ENCODE measurements at places on chromosomes 3 and 15.

DNA sequence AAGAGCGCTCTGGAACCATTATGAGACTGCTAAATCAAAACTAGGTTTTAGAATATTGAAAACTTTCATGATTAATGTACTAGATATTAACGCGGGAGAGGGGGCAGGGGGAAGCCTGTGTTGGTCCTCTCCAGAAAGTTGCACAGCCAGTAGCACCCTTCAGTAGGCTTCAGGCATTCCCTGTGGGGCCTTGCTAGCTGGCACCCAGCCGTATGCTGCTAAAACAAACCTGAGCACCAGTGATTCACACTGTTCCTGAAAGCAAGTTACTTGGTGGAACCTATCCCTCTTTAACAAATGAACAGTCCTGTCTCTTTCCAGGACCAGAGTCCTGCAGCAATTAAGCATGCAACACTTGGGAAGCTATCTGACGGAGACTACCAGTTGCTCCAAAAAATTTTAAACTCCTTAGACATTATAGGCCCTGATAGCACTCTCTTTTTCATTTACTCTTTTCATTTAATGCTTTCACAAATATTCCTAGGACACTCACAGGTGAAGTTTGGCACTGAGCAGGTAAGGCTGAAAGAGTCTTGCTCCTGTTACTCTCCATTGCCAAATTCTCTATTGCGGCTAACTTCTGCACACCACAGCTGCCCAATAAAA, 1.2 kb upstream of the ATRIP start:
- no peak for DNase-seq

DNA sequence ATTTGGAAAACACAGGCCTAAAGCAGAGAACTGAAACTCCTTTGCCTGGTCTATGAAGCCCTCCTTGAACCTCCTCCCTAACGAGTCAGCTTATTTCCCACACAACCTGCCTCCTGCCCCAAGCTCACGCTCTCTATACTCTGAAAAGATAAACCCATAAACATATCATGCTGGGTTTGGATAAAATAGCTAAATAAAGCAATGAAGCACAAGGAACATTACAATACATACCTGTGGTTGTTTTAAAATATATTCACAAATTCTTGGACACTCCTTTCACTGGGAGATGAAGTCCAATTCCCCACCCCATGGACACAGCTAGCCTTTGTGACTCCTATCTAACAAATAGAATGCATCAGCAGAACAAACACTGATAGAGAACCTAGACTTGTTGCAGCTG, 98.2 kb downstream of the PLCH1 start:
- DNase-seq, result no peak

- no peak for DNase-seq
These were observed 103.0 kb downstream of the ISL2 start for GRCh38 chr15:76439542-76439941.

GRCh38 chr15:80695911-80696661, 976 bp downstream of the ABHD17C start:
- DNase-seq, result no peak

- DNase-seq, result no peak
These were observed 22.0 kb downstream of the GPR15 start for GRCh38 chr3:98553753-98554152.

DNA sequence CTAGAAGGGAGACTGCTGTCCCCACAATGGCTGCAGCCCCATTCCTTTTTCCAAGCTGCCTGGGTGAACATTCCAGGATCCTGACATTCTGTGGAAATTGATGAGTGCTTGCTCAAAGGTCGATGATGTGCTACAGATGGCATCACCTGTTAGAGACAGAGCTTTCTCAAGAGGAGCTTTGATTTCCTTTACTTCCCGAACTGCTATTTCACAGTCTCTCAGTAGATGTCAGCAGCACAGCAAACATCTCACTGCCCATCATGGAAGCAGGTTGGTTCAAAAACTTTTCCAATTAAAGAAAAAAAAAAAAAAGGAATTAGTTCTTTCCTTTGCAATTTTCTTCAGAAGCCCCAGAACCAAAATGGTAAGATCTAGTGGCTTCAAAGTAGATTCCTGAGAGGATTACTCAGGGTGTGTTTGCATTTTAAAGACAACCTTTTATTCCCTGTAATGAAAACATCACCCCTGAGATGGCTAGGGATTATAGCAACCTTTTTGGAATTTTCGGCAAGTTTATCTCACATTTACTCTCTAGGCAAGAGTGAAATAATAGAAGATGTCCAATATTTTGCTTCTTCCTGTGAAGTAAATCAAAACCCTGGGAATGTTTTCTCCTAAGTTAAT, 44.8 kb downstream of the POLR2M start:
- DNase-seq, result peak; percentile 64

DNA sequence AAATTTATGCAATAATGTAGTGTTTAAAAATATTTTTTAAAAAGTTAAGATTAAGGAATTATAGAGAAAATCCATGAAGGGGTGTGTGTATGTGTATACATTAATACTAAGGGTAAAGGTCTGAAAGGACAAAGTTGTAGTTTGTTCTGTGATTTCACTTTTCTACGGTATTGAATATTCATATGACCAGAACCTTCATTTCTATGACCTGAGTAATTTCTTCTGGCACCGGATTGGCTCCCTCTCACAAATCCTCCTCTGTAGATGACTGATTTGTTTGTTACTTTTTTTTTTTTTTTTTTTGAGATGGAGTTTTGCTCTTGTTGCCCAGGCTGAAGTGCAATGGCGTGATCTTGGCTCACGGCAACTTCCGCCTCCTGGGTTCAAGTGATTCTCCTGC, 20.9 kb downstream of the GMPS start:
- DNase-seq, result no peak

DNA sequence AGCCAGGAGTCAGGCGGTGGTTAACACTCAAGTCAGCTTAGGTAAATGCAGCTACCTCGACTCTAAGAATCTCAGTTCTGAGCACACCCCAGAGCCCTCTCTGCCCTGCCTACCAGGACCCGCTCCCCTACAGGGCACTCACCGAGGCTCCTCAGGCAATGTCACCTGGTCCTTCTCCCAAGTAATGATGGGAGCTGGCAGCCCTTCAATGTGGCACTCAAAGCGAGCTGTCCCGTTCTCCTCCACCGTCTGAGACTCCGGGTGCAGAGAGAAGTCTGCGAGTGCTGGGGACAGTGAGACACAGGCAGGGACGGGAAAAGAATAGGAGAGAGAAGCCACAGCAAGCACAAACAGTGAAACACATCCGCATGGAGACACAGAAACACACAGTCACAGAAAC, 12.7 kb downstream of the IGDCC4 start:
- DNase-seq, result no peak

DNA sequence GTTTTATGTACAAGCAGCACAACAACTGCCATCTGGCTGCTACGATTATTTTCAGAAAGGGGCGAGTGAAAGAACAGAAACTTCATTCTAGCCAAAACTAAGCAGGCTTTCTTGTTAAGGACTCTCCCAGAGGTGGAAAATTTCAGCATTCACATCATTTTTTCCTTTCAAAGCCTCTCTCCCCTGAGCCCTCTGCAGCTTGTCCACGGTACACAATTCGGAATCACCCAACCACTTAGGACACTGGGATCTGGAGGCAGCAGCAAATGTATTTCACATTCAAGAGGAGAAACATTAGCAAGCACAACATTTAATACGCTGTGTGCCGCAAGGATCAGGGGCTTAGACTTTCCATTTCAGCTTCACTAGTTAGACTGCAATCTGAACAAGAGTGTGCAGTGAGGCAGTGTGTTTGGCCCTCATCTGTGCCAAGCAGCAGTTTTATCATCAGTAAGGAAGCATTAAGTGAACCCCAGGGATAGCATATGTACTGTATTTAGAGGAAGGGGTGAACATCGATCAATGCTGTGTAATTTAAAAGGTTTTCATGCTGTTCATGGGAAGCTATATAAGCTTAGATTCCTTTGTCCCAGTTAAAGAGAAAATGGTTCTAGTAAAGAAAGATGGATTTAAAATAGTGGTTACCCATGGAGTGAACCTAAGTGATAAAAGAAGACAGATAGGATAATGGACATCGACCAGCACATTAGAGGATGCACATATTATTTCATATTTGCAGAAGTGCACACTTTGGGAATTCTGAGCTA, 504.9 kb downstream of the TBL1XR1 start:
- DNase-seq, result no peak

DNA sequence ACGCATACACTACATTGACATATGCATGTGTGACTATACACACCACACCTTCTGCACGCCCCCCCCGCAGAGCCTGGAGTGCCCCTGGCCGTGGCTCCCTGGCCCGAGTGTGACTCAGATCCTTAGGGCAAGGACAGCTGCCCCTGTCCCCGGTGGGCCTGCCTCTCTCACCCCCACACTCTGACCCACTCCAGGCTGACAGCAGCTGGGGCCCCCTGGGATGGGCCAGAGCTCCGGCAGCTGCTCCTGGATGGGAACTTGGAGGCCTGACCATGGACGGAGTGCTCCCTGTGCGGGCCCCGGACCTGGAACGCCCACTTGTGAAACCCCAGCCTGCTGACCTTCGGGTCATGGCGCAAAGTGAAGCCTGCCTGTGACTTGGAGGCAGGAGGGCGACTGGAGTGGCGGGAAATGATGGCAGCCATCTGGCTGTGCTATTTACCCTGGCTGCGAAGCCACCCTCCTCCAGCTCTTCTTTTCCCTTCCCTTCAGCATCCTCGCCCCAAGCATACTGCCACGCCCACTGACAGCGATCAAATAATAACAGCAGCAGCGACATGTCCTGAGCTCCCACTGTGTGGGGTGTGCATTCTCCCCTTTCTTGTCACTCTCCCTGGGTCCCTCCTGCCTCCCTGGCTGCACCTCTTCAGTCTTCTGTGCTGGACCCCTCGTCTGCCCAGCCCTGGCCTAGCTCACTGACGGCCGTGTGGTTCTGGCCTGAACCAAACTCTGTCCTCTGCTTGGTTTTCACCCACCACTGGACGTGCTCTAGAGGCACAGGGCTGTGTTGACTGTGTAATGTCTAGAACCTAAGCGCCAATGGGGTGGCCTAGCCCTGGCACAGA, 90.7 kb upstream of the MEF2A start:
- no peak for DNase-seq

- no peak for DNase-seq
These were observed 42.1 kb downstream of the VGLL3 start for GRCh38 chr3:86948822-86949221.

GRCh38 chr15:49225572-49226281, 55.7 kb downstream of the GALK2 start:
- DNase-seq, result no peak

GRCh38 chr3:148735597-148735996, 37.9 kb downstream of the AGTR1 start:
- DNase-seq, result no peak

DNA sequence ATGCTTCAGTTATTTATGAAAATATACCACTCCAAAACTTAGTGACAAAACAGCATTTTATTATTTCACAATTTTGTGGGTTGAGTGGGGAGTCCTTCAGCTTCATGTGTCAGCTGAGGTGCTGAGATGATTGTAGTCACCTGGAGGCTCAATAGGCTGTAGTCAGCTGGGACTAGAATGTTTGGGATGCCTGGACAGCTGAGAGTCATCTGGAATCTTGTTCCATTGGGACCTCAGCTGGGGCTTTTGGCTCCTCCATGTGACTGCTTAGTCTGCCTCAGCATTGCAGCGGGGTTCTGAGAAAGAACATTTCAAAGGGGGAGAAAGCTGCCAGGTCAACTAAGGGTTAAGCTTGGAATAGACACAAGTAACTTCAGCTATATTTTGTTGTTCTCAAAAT, 13.4 kb downstream of the STT3B start:
- DNase-seq, result no peak

DNA sequence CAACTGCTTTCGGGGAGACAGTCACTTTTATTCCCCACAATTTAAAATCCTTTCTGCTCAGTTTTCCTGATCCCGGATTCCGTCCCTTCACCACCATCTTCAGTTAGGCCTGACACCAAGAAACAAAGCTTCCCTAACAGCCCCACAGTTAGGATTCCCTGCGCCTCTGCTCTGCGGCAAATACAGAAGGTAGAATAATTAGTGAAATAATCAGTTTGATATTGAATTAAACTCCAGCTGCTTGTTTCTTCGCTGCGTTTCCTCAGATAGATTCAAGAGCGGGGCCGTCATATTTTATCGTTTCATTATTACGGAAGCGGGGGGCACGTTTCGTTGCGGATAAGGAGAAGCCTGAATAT, 1.3 kb upstream of the EOMES start:
- DNase-seq, result no peak

DNA sequence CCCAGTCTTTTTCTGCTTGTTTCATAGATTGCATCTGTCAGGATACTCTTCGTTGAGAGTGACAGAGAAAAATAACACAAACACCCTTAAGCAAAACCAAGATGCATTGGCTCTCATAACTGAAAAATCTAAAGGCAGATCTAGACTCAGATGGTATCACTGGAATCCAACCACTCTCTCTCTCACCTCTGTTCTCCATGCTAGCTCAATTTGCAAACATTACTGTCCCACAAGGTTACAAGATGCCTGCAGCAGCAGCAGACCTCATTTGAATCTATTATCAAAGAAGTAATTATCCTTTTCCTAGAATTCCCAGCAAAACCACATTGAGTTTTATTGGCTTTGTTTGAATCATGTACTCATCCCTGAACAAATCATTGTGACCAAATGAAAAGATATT, 19.1 kb upstream of the PCOLCE2 start:
- DNase-seq, result no peak

DNA sequence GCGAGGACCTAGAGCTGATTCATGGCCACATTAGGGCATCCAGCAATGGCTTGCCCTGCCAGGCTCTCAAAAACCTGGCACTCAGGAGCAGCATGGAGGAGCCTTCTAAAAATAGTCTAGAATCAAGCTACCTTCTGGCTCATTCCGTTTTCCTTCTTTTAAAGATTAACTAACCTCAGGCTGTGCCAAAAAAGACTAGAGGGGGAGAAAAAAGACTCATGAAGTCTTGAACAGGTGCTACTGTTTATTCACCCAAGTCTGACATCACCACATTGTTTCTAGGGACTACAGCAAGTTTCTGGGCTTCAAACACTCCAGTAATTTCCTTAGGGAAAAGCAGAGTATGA, 125.8 kb downstream of the TNIK start:
- no peak for DNase-seq

- no peak for DNase-seq
These were observed 14.2 kb upstream of the SNX22 start for GRCh38 chr15:64137226-64137833.

DNA sequence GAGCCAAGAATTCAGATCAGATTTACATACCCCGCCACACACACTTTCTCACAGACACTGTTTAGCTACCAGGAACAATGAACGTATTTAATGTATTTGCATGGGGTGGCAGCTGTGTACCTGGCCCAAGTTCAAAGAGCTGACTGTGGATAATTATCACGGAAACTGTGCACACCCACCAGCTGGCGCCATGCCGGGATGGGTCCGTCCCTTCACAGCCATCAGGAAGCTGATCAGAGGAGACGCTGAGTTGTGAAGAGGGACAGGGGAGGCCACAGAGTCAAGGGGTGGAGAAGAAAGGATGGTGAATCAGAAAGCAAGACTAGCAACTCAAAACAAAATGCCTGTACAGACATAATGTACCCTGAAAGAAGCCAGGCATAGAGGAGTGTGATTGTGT, 13.1 kb upstream of the PLA2G4D start:
- DNase-seq, result no peak

- DNase-seq, result no peak
These were observed 31.3 kb downstream of the LDHAL6B start for GRCh38 chr15:59237924-59238331.

- no peak for DNase-seq
These were observed 33.3 kb upstream of the PAQR5 start for GRCh38 chr15:69265347-69265955.

Data from putamen (tissue), 1 donor.